ENCODE measurements at places on chromosomes 7 and 10.

DNA sequence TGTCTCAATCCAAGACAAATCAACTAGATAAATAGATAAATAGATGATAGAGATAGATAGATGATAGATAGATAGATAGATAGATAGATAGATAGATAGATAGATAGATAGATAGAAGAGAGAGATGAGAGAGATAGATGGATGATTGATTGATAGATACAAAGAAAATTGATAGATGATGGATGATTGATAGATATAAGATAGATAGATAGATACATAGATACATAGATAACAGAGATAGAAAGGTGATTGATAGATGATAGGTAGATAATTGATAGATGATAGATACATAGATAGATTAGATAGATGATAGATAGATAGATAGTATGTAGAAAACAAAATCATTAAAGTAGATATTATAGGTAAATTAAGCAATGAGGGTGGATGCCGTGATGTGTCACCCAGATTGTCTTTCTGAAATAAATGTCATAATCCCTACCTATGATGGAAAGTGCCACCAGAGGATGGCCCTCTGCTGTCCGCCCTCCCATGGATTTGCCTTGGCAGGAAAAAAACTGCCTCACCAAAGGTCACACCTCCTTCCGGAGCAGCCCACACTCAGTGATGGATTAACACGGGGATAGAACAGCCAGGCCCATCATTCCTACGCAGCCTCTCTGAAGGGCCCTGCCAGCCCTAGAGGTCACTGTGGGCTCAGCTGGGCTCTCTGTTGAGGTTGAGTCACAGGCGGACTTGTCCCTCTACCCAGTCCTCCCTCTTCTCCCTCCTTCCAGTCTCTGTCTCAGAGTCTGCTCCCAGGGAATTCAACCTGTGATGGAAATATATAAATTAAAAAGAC, 50.8 kb downstream of the KCNH2 start:
- DNase-seq = no peak

DNA sequence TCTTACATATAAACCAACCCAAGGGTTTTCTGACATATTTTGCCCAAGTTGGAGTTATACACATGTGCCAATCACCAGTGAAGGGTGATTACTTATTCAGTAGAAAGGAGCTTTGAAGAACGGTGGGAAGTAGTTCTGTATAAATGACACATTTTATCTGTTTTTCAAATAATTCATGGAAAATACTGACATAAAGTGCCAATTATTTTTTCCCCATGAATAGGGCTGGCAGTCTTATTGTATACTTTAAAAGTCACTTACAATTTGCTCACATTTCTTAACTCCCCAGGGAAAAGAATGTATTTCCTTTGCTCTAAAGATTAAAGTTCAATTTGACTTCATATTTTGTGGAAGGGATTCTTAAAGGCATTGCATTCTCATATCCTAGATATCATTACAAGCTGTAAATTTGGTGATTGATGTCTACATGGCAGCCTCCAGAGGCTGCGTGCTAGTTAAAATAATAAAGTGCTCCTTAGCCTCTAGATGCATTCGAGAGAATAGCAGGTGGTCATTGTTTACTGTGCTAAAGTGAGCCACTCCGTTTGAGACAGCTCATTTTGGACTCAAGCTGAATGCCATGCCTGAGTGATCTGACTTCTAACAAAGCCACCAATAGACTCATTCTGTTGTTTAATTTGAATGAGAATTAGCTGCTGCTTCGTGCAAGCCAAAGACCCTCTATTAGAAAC, 148.8 kb upstream of the NRP1 start:
- no peak for DNase-seq

GRCh38 chr10:117544711-117545140, 2.2 kb downstream of the EMX2 start:
- no peak for DNase-seq

DNA sequence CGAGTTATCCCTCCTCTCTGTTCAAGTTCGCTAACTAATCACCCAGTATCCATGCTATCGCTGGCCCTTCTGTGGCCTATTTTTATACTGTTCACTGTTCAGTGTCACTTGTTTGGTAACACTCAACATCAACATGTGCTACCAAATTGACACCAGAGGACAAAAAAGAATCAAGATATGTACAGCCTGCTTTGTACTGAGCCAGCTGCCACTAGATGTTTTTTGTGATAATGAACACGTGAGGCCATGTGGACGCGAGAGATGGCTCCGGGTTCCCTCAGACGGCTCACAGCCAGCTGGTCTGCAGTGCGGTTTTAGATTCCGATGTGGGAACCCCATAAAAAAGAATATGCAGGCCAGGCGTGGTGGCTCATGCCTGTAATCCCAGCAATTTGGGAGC, 21.2 kb downstream of the CAV1 start:
- peak; percentile 54 for DNase-seq

DNA sequence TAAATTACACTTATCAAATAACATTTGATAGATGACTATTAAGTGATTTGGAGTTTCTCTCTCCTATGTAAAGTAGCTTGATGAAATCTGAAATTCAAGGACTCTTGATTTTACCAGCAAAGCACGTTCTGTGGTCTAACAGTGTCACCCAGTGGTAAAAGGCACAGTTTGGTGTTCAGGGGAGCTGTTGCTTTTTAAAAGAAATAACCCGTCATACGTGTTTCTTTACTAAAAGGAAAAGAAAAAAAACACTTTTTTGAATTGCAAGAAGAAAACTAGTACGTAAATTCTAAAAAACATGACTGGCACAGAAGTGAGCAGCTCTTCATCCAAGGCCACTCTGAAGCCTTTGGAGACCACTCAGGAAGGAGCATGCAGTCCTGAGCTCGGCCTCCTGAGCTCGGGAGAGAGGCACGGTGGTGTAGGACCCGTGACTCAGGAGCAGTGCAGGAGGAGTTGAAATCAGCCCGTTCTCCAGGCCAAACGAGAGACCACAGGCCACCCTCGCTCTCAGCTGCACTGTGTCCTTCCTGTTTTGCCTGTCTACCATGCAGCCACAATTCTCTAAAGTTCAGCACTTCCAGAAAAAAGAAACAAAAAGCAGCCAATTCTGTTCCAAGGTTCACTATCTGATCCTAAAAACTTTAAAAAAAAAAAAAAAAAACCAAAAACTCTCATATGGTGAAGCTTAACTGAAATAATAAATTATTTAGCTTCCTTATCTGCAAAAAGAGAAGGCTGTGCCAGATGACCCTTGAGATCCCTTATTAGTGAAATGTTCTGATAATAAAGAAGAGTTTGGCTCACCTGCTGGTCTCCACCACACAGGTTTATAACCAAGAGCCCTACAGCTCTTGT, 212.6 kb upstream of the FRMD4A start:
- no peak for DNase-seq

DNA sequence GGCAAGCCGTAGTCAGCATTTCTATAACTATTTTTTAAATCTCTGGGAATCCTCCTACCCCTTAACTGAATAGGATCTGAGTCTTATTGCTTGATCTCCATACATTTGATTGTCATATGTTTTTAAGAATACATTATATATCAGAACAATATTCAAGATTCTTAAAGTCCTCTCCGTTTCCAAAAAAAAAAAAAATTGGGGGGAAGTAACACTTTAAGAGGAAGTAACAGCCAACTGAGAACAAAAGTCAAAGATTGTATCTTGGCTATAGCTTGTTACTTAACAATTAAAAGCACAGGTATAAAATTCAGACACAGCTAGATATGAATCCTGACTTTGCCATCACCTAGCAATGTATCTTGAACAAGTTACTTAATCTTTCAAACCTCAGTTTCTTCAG, 169.9 kb upstream of the ADO start:
- DNase-seq = no peak

DNA sequence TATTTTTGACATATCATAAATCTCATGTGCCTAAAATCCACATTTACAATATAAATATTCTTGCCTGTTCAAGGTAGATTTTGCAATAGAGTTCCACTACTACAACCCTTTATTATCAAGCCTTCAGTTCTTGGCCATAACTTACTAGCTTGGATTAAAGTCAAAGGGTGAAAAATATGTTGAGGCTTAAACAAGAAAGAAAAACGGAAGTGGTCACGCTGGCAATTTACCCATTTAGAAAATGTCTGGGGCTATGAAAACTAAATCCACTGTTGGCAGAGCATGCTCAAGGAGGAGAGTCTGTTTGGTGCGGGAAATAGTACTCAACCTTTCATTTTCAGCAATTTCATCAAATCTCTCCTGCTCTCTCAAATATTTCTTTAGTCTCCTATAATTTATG, 209.8 kb upstream of the RHOBTB1 start:
- DNase-seq = peak; percentile 16

- DNase-seq = peak; percentile 36
Observed at GRCh38 chr10:112389271-112389822, 15.4 kb downstream of the ACSL5 start.

DNA sequence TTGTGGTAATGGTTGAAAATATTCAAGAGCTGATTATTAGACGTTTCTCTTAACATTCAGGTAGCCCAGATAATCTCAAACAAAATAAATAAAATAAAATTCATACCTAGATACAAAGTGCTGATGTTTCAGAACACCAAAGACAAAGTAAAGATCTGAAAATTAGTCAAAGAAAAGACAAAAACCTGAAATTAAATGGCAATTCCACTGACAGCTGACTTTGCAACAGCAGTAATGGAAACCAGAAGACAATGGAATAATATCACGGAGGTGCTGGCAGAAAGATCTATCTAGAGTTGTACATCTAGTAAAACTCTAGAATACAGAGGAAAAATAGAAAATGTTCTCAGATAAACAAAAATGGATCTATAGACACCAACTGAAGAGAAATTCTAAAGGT, 58.0 kb upstream of the IKZF1 start:
- no peak for DNase-seq
